Fibroblast of skin of abdomen (primary cell): ENCODE measurements at places on chromosomes 16 and 17.

DNA sequence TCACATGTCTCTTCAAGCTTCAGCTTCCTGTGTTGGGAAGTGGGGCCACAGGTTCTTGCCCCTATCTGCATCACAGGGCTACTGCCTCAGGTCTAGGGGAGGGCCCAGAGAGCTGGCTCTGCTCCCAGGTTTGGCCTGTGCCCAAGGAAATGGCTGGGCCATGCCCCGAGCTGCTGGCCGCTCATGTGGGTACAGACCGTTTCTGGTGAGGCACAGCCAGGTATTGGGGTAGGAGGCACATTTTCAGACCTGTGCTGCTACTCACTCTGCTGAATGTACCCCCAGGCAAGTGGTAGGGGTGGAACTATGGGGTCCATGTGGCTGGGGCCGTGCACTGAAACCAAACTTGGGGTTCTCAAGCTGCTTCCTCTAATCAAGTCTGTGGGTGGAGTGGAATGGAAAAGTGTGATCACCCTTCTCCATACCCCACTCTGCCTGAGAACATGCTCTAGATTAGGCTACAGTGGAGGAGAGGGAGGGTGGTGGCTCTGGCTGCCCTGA lies 4.6 kb downstream of the GAS2L2 start:
- no peak for DNase-seq

- peak; percentile 46 for DNase-seq
Observed at GRCh38 chr17:43578699-43579565, 32.8 kb upstream of the ETV4 start.

- DNase-seq, result no peak
Observed at GRCh38 chr17:60161598-60162330, 12.0 kb downstream of the CA4 start.

- DNase-seq, result no peak
Observed at GRCh38 chr17:48374650-48375230, 55.3 kb downstream of the SKAP1 start.

DNA sequence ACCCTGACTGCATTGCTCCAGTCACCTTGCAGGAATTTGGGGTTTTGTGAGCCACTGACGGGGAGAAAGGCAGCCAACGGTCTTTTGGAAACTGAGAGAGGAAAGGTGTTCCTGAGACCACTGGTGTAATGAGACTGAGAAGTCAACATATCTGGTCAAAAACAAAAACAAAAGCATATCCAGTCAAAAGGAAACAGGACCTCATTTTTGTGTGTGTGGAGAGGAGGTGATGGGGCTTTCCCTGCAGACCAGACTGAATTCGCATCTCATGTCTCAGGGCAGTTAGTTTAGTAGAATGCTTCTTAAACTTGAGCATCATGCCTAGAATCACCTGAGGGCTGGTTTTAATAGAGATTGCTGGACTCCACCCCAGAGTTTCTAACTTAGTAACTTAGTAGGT lies 198.4 kb downstream of the COPRS start:
- DNase-seq, result no peak

GRCh38 chr16:85461022-85461813 lies 151.9 kb upstream of the GSE1 start:
- peak; percentile 70 for DNase-seq

GRCh38 chr16:25027781-25028180 lies 12.6 kb upstream of the ARHGAP17 start:
- DNase-seq, result no peak

DNA sequence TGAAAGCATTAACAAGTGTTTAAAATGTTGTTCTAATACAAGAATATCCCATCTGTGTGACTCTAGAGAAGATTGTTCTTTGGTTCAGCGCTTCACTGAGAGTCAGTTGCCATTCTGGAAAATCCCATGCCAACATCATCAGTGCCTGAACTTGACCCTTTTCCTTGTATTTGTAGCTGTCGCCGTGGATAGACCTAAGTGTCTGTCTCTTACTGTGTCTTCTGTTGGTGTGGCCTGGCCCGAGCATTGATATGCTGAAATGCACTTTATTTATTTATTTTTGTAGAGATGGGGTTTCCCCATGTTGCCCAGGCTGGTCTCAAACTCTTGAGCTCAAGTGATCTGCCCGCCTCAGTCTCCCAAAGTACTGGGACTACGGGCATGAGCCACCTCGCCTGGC lies 76.0 kb downstream of the MYH11 start:
- no peak for DNase-seq

- DNase-seq, result no peak
Observed at GRCh38 chr17:66198242-66198641, 6.3 kb upstream of the CEP112 start.

DNA sequence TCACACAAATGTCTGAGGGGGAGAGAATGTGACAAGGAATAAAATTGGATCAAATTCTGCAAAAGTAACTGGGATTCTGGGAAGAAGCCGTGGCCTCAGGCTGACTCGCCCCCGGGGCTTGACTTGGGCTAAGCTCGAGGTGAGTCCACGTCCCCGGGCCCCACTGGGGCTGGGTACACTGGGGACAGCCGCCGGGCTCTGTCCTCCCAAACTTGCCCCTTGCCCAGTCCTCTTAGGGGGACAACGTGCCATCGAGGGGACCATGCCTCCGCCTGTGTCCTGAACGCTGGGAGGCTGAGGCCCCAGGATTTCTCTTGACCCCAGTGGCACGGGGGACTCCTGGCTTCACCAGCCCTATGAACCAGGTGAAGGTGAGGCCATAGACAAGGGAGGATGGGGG lies 21.1 kb downstream of the DOC2B start:
- no peak for DNase-seq

- no peak for DNase-seq
Observed at GRCh38 chr17:58153671-58154070, 5.5 kb downstream of the OR4D1 start.

DNA sequence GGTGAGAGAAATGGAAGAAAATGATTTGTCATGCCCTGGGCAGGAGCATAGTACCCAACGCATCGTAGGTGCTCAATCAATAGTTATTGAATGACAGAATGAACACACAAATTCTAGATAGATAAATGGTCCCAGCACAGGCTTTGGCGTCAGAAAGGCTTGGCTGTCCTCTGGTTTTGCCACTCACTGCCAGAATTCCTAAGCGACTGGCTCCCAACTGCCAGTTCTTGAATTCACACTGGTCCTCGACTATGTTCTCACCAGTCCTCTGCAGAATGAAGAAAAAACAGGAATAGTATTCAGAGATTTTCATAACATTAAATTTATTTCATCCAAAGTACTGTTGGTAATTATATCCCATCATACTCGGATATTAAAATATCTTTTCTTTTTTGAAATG lies 163.1 kb upstream of the NOL11 start:
- no peak for DNase-seq

DNA sequence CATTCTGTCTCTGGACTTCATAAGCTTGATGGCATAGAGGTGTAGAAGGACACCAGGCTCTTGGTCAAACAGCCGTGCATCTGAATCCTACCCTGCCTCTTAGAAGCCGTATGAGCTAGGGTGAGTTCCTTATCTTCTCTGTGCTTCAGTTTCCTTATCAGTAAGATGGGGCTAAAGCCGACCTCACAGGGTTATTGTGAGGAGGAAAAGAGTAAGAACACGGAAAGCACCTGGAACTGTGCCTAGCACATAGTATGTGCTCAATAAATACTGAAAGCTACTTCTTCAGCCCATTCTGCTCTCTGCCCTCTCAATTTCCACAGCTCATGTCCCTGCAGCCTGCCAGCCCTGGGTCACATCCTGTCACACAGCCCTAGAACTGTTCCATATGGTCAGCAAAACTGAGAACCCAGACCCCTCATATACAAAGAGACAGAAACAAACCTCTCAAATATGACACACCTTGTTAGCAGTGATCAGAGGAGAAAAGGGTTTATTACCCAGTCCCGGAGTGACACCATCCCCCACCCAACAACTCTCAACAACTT lies 17.0 kb upstream of the UBTF start:
- DNase-seq, result no peak

DNA sequence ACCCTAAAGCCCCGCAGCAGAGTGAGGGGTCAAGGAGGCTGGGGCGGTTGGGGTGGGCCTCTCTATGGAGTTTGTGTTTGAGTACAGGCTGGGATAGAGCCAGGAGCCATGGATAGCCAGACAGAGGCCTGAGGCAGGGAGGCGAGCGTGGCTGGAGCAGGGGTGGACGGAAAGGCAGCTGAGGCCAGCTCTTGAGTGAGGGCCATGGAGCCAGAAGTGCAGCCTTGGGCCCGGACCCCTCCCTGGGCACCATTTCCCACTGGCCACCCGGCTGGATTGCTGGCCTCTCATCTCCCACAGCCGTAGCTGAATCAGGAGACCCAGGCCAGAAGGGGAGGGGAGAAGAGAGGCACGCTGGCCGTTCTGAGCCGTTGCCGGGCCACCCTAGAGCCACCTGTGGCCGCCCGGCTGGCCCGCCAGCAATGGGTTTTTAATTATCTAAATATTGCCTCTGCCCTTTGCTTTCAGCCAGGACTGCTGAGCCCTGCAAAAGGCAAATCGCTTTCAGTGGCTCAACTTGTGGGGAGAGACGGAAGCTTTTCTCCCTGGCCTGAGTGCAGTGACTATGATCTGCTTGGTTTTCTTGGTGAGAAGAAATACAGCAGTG lies 75.2 kb upstream of the GSE1 start:
- DNase-seq, result no peak

- no peak for DNase-seq
Observed at GRCh38 chr16:15529673-15530072, 95.3 kb downstream of the BMERB1 start.

DNA sequence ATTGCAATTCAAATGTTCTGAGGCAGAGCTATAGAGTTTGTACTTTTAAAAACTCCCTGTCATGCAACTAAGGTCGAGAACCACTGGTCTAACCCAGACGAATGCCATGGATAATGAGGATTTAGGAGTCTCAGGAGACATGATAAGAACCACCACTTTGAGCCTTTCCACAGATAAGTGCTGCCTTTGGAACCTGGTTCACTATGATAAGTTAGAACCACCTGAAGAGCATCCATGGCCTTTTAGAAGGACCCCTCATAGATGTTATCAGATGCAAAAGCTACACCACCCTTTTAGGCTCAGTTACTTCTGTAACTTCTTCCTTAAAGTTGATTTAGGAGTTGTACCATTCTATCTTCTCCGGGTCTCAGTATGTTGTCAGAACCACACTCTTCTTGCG lies 350.6 kb upstream of the CCL2 start:
- DNase-seq, result no peak

DNA sequence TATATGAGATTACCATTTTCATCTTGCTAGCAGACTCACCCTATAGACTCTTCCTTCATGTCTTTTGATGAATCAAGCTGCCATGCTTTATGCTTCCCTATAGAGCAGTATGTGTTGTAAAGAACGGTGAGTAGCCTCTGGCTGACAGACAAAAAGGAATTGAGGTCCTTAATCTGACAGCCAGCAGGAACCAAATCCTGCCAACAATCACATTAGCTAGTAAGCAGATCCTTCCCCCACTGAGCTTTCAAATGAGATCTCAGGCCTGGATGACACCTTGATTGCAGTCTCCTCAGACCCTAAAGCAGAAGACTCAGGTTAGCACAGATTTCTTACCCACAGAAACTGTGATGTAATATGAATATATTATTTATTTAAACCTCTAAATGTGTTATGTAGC lies 577.0 kb downstream of the CDH11 start:
- no peak for DNase-seq

DNA sequence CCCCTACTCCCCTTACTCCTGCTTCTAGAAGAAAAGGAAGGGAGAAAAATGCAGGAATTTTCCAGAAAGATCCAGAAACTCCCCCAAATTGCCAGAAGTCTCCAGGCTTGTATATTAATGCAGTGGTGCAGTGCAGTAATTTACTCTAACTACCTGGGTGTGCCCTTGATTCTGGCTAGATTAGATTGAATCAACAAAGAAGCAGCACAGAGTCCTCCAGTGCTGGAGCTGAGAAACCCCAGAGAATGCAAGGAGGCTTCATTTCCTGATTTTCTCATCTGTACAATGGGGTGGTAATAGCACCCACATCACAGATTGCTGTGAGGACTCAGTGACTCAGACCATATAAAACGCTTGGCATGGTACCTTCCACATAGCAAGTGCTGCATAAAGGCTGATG lies 247.3 kb upstream of the RPL38 start:
- no peak for DNase-seq

GRCh38 chr17:76151896-76152454 lies 10.9 kb upstream of the FOXJ1 start:
- DNase-seq, result no peak

GRCh38 chr17:42392692-42393415 lies 4.6 kb upstream of the STAT3 start:
- DNase-seq, result no peak

GRCh38 chr16:72963533-72964315 lies 84.2 kb downstream of the ZFHX3 start:
- peak; percentile 83 for DNase-seq

DNA sequence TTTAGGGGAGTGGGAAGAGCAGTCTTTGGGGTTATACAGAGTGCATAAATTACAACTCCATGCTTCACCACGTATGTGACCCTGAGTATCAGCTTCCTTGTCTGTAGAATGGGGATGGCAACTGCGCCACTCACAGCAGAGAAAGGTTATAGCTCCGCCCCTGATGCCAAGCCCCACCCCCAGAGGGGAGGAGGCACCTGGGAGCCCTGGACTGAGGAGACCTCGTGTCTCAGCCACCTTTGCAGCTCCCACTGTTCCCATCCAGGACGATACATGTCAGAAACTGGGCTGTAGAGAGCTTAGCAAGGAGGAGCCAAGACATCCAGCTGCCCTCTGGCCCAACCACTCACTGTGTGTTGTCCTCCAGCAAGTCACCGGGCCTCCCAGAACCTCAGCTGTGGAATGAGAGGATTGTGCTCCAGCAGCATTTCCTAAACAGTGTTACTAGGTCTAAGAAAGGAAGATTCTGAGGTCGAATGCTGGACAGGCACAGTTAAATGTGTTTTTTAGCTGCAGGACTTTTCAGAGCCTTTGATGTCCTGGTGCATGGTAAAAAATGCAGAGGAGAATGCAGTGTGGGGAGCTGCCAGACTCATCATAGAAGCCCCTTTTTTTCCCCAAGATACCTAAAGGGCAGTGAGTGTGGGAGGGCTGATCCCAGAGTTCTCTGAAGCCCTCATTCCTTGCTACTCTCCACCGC lies 49.4 kb downstream of the BEAN1 start:
- DNase-seq, result no peak

- peak; percentile 31 for DNase-seq
Observed at GRCh38 chr16:66205287-66206231, 160.9 kb upstream of the CDH5 start.
